NCI-H774 (cell line): ENCODE measurements at places on chromosomes 3 and 15.

DNA sequence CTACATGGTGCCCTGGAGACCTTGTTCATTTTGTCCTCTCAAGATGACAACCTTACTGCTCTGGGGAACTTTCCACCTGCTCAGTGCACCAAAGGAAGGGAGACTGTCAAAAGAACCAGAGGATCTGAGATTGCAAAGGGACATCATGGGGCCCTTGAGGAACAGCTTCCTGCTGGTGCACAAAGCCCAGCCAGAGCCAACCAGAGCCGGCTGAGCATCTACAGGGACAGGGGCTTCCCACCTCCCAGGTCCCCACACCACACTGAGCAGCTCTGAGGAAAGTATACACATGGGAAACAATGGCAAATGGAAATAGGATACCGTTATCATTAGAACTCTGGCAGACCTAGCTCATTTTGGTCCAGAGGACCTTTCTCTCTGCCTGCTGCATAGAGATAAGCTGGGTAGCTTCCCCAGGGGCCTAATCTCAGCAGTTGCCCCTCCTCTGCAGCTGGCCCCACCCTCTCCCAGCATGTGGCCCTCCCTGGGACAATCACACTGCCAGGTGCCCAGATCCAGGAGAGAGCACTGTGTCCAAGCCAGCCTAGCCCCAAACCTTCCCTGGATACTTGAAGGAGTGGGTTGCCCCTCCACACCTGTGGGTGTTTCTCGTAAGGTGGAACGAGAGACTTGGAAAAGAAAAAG, 123.4 kb upstream of the PRR20G start:
- DNase-seq: no peak

DNA sequence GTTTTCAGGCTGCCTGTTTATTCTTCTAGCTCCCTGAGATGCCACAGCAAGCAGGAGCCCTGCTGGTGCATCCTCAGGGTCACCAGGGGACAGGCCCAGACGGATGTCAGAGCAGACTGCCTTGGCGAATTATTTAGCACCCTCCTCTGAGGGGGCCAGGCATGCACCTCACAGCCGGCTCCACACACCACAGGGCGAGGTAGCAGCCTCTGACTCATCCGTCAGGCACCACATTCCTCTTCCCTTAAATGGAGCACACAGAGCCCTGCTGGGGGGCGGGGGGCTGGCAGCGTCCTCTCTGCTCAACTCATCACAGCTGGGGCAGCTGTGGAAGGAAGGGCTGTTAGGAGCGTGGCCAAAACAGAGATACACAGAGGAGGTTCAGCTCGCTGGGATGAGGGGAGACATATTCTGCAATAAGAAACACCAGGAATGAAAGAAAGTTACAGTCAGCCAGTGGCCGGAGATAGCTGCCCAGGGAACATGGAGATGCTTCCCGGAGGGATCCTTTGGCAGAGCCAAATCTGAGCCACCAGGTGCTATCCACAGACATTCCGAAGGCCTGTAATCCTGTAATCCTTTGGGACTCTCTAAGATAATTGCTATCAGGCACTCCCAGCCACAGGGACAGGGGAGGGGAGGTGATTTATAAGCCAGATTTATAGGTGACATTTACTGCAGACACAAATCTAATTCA, 13.9 kb upstream of the PRICKLE2 start:
- no peak for DNase-seq

- no peak for DNase-seq
Observed at GRCh38 chr3:15102256-15102655, 3.3 kb upstream of the RBSN start.

GRCh38 chr15:79529157-79529785, 97.1 kb downstream of the MINAR1 start:
- no peak for DNase-seq

DNA sequence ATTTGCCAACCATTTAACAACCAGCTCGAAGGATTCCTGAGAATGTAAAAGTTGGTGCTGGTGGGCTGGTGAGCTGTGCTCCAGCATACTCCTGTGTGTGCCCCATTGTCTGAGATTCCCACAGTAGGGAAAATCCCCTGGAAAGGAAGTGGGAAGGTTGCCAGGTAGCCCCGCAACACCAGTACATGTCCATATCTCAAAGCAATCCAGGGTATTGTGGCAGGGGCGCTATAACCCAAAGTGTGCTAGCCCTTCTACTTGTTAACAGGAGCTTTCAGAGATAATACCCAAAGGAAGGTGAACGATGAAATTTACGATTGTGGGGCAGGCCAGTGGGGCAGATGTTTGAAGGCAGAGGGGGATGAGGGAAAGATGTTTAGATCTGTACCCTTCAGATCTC, 42.7 kb upstream of the SYNM start:
- no peak for DNase-seq
